ENCODE measurements at places on chromosomes 2 and 18.

- DNase-seq, result no peak
These were observed 81.5 kb upstream of the EML6 start for GRCh38 chr2:54641988-54642387.

- no peak for DNase-seq
These were observed 3.4 kb downstream of the CASP8 start for GRCh38 chr2:201263779-201264178.

DNA sequence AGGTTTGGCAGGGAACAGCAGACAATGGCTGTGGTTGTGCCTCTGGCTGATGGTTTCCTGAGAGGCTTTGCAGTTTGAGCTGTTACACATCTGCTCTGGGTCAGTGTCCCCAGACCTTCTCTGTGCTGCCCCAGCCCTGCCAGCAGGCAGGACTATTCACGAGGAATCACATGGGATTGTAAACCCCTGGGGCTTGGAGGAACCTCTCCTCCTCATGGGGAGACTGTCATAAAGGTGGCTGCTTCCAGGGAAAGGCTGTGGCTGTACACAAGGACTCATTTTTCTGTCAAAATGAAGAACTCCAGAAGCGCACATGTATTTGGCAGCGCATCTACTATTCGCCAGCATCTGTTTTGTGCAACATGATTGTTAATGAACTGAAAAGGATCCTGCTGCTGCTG lies 142.6 kb upstream of the CYP1B1 start:
- no peak for DNase-seq

GRCh38 chr2:133855526-133855925 lies 287.3 kb upstream of the NCKAP5 start:
- no peak for DNase-seq

DNA sequence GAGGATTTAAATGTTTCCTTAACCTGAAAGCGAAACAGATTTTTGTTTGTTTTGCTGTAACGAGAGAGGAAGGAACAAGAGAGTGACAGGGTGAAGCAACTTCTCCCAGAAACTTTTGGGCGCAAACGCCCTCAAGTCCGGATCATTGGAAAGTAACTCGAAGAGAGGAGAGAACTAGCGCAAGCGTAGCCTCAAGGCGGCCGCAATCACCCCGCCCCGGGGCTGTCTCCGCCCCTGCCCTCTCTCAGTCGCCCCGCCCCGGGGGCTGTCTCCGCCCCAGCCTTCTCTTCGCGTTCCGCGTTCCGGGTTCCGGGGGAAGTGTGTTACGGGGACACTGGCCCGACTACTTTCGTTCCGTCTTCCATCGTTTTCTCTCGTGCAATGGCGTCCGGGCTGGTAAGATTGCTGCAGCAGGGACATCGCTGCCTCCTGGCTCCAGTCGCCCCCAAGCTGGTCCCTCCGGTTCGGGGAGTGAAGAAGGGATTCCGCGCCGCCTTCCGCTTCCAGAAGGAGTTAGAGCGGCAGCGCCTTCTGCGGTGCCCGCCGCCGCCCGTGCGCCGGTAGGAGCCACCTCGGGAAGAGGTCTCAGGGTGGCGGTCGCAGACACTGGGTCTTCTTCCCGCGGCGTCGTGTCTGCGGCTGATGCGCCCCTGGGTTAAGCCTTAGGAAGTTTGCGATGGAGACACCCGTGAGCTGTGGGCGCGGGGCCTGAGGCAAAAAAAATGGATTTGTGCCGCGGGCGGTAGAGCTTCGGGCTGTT lies at the start of gene MRPL44:
TSS of gene MRPL44 (plus strand) at position 372 of the 760 bp plus-strand sequence. CDS start at position 382, 10 bp downstream.
- DNase-seq, result peak; percentile 99

DNA sequence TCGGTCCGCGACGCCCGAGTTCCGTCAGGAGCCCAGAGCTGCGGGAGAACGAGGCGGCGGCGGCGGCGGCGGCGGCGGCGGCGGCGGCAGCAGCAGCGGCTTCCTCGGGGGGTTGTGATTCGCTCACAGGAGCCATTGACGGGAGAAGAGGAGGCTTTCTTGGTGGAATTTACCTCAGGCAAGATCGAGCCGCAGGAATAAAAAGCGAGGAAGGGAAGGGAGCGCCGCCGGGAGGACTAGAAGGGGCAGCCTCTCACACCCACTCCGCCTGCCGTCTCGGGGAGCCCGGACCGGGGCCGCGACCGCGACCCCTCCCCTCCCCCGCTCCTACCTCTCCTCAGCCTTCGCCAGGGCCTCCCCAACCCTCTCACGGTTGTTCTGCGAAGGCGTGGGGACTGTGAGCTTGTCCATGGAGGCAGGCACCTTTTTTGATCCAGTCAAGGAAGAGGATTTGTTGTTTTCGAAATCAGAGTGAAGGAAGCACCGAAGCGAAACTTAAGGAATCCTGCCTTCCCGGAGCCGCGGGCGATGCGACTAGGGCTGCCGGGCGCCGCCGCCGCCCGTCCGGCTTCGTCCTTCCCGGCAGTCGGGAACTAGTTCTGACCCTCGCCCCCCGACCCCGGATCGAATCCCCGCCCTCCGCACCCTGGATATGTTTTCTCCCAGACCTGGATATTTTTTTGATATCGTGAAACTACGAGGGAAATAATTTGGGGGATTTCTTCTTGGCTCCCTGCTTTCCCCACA lies 506 bp downstream of the BMPR2 start:
- DNase-seq, result peak; percentile 5

DNA sequence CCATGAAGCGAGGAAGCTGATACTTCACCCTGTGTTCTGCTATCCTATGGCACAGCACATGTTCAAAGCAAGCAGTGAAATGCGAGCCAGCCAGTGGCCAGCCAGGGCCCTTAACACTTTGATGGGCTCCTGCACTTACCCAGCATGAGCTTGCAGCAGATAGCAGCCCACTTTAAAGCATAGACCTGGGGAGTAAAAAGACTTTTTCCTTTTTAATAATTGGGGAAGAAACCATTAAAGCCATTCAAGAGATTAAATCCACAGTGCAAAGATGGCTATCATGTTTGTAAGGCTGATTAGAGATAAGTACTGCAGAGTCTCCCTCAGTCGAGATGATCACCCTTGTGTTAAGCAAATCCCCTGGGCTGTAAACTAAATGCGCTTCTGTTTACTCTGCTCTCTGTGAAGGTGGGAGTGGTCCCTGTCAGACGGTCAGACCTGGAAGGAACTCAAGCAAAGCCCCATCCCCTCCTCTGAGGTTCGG lies 15.7 kb downstream of the CCBE1 start:
- DNase-seq, result no peak

- DNase-seq, result no peak
These were observed 119.2 kb downstream of the ANTXR1 start for GRCh38 chr2:69131983-69132675.

DNA sequence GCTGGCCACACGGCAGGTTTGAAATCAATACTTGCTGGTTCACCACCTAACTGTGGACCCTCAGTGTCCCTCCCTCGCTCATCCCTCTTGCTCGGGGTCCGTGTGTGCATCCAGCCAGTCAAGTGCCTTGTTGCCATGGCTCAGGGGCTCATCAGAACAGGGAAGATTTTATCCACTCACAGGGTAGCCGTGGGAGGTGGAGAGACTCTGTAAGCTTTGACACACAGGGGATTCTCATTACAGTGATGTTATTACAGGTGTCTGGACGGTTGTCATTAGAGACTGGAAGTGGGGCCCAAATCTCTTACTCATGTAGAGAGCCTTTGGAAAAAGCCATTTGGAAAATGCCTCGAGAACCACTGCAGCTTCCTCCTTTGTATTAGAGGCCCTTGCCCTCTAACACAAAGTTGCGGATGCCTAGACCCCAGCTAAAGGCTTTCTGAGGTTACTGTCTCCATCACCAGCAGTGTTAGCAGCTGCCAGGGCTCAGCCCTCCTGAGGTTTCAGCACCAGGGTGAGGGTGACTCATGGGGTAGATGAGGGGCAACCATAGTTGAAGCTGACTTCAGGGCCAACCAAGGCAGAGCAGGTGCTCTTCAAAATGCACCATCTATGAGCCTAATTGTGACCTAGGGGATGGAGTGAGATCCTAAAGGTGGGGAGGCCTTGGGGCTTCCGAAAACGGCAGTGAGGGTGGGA lies 195.6 kb downstream of the CLIP4 start:
- no peak for DNase-seq

- no peak for DNase-seq
These were observed 72.2 kb upstream of the CHRNA1 start for GRCh38 chr2:174836377-174836994.

GRCh38 chr2:9945596-9945995 lies 5.9 kb upstream of the GRHL1 start:
- DNase-seq, result no peak

DNA sequence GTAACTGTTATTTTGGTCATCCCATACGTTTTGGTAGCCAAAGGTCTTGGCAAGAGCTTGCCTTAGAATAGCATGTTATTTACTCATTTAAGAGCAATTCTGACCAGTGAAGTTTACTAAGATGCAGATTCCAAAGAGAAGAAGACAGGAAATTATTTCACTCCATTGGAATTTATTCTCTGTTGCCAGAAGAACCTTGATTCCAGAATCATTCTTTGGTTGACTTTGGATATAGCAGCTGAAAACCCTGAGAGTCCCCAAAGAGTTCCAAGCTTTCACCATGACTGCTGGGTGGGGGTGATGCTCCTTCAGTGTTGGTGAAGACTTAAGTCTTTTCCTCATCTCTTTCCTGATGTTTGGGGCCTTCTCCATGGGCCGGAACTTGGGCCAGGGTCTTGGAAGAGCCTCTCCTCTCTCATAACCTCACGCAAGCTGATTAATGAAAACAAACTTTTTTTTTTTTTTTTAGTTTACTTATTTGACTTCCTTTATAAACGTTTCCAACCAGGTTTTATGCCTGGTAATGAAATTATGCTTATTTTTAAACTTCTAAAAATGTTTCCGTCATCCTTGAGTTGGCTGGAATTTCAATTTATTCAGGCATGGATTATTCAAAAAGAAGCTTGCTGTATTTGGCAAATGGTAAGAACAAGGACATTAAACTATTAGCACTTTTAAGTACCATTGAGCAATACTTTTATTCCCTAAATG lies 192.0 kb downstream of the MTX2 start:
- no peak for DNase-seq

DNA sequence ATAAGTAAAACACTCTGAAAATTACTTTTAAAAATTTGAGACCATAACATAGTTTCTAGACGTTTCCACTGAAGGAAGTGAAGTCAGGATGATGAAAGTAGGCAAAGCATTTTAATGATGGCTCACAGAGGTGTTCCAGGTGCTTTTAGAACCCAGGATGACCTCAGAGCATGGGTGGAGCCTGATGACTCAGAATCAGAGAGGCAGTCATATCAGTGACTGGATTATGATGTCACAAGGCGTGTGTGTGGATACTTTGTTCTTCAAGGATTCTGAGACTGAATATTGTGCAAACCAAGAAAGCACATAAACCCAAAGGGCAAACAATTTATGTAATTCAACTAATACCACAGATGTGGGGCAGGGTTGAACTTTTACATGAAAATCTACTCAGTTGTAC lies 208.0 kb upstream of the FBXO11 start:
- DNase-seq, result no peak

- DNase-seq, result no peak
These were observed 52.4 kb upstream of the PTMA start for GRCh38 chr2:231655894-231656293.

- DNase-seq, result no peak
These were observed 793 bp downstream of the NR4A2 start for GRCh38 chr2:156331572-156332283.

DNA sequence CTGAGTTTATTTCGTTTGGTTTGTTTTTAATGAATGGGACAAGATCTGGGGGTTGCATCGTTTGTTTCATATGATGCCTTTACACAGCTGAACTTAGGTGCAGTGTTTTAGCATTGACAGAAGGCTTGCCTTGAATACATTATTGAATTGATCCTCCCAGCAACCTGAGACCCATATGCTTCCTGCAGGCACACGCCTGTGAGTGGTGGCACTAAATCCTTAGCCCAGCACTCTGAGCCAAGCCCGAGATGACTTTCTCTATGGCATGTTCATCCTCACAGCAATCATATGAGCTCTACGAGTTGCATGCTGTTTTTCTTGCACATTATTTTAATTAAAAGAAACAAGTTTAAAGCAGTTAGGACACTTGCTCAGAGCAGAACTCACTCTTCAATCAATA lies 47.8 kb upstream of the AGAP1 start:
- DNase-seq, result no peak

GRCh38 chr2:177666408-177666807 lies 273.8 kb downstream of the AGPS start:
- no peak for DNase-seq

- no peak for DNase-seq
These were observed 45.7 kb downstream of the PSD4 start for GRCh38 chr2:113219525-113219888.

DNA sequence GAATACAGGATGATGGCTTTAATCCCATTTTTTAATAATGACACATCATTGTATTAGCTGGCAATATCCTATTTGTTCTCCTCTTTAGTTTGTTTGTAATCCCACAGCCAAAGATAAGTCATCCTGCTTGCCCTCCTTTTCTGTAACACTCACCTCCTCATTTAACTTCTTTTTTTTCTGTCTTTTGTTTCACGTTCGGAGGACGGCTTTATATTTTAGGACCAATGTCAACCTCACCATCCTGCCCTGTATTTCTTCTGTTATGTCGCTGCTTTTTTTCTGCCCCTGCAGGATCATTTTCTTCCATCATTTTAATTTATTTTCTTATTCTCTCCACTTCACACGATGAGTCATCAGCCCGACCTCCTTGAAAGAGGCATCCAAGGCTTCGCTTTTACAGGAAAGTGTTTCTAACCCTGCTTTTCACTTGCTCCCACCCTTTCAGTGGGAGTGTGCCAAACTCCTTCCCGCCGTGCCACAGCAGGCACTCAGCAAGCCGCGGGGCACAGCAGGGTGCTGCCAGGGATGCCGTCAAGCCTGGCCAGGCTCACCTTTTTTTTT lies 11.4 kb downstream of the RAB31 start:
- DNase-seq, result no peak

GRCh38 chr2:74385396-74385795 lies 5.3 kb upstream of the DCTN1 start:
- DNase-seq, result no peak

DNA sequence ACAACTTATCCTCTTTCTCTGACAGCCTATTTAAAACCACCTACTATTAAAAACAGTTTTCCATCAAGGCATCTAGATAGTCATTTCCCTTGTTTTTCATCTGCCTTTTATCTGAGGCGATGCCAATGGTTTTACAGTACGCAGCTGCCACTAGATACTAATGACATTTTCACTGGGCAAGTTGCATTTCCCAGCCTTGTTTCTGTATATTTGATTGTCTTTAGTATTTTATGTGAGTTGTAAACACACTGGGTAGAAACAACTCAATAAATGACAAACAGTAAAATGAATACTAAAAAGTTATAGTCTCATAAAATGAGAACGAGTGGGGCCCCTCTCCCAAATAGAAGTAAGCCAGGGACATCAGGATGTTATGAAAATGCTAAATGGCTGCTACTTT lies 8.9 kb upstream of the DARS1 start:
- DNase-seq, result no peak

DNA sequence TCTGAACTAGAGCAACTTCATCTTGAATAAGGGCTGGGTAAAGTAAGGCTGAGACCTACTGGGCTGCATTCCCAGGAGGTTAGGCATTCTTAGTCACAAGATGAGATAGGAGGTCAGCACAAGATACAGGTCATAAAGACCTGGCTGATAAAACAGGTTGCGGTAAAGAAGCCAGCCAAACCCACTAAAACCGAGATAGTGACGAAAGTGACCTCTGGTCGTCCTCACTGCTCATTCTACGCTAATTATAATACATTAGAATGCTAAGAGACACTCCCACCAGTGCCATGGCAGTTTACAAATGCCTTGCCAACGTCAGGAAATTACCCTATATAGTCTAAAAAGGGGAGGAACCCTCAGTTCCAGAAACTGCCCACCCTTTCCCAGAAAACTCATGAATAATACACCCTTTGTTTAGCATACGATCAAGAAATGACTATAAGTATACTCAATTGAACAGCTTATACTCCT lies 109.1 kb downstream of the FIGN start:
- no peak for DNase-seq

GRCh38 chr2:127771756-127772155 lies 39.2 kb downstream of the WDR33 start:
- no peak for DNase-seq
